ENCODE measurements at places on chromosomes 7 and 10. TPM values are rescaled to one million over a fixed set of nuclear protein-coding genes. Genes with fewer than 3 reads are reported as not detected.

HOXA11 gene
- not detected for total RNA-seq

FXYD4 gene
- total RNA-seq, result not detected

ELFN1 gene
- 13.6 TPM for total RNA-seq

TBXAS1 gene
- 5.8 TPM for total RNA-seq

SPDYE8 gene
- total RNA-seq, result not detected

LRRD1 gene
- not detected for total RNA-seq

ENTPD1 gene
- 30.4 TPM for total RNA-seq

RAMP3 gene
- 45.5 TPM for total RNA-seq

JAKMIP3 gene
- 0.86 TPM for total RNA-seq

ABI1 gene
- 26.3 TPM for total RNA-seq

PRPS1L1 gene
- not detected for total RNA-seq

Measured in right cardiac atrium (tissue), 5 donors.